ENCODE measurements at places on chromosomes 16 and 17. TPM values are rescaled to one million over a fixed set of nuclear protein-coding genes. Genes with fewer than 3 reads are reported as not detected.

The MYH3 gene
- 5.6 TPM for total RNA-seq

The CEMP1 gene
- total RNA-seq = not detected

GRCh38 chr17:31588034-31588433 lies 196.6 kb downstream of the RAB11FIP4 start:
- no peak for DNase-seq

The TMC8 gene
- total RNA-seq = 0.02 TPM
